Left lung (tissue), 14 donors: ENCODE measurements at places on chromosomes 2 and 18. TPM values are rescaled to one million over a fixed set of nuclear protein-coding genes. Genes with fewer than 3 reads are reported as not detected.

Gene CDKL4
- 0.79 TPM for total RNA-seq

Gene RAX
- total RNA-seq = not detected

DNA sequence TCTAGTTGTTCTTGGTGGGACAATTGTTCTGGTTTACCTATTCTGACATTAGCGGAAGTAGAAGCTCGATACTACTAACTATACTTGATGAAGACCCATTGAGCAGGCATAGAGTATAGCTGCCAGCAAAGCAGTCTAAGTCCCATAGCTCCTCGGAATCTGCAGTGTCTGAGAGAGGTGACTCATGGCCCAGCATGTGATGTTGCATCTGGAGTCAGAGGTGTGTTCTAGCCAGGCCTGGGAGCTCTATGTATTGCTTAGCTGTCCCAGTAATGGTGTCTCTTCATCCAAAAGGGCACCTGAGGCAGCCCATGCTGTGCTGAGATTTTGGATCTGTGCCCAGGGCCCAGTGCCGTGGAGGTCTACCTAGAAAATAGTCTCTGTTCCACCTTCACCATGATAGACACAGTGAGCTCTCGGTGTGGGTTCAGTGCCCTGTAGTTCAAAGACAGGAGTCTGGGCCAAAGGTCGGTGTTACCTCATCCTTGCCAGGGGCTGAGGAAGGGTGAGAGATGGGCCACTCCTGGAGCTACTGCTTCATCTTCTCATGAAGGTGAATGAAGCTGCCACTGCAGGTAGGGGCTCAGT lies 47.3 kb downstream of the MEX3C start:
- no peak overlapping the region for H3K27ac ChIP-seq
- H3K27me3 ChIP-seq = peaks cover 5% of the 10 kb centered on the region
- H3K36me3 ChIP-seq = no peaks in the 10 kb centered on the region
- no peak overlapping the region for H3K4me3 ChIP-seq
- H3K4me1 ChIP-seq = no peaks in the 10 kb centered on the region

- no peak for DNase-seq
- no peaks in the 10 kb centered on the region for H3K36me3 ChIP-seq
- no peaks in the 10 kb centered on the region for H3K4me1 ChIP-seq
- H3K27ac ChIP-seq = no peak overlapping the region
Observed at GRCh38 chr2:77046339-77046738, 475.8 kb downstream of the LRRTM4 start.

- no peak for DNase-seq
- no peaks in the 10 kb centered on the region for H3K4me1 ChIP-seq
- no peaks in the 10 kb centered on the region for H3K27me3 ChIP-seq
Observed at GRCh38 chr2:8086357-8086756, 595.5 kb upstream of the ID2 start.

DNA sequence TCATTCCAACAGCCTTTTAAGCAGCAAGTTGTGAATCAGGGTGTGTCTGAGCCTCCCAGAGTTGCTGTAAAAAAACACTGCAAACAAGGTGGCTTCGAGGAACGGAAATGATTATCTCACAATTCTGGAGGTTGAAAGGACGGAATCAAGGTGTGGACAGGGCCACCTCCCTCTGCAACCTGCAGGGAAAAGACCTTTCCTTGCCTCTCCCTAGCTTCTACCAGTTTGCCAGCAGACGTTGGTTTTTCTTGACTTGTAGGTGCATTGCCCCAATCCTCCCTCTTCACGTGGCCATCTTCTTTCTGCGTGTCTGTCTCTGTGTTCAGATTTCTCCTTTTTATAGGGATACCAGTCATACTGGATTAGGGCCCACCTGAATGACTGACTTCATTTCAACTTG lies 24.8 kb upstream of the TMEM131 start:
- H3K27ac ChIP-seq = no peak overlapping the region
- no peaks in the 10 kb centered on the region for H3K36me3 ChIP-seq
- DNase-seq = no peak
- H3K27me3 ChIP-seq = no peaks in the 10 kb centered on the region
- H3K4me1 ChIP-seq = no peaks in the 10 kb centered on the region

GRCh38 chr2:75025633-75026380 lies 67.4 kb downstream of the POLE4 start:
- no peaks in the 10 kb centered on the region for H3K4me1 ChIP-seq
- H3K27ac ChIP-seq = no peak overlapping the region
- no peak for DNase-seq
- no peak overlapping the region for H3K4me3 ChIP-seq
- H3K27me3 ChIP-seq = no peaks in the 10 kb centered on the region
